ENCODE measurements at places on chromosomes 11 and 22. TPM values are rescaled to one million over a fixed set of nuclear protein-coding genes. Genes with fewer than 3 reads are reported as not detected.

Gene C11orf87
- 0.05 TPM for total RNA-seq

Gene NFRKB
- 10.6 TPM for total RNA-seq

Gene TIGD3
- 0.90 TPM for total RNA-seq

Gene AGBL2
- 0.64 TPM for total RNA-seq
